ENCODE measurements at places on chromosomes 3 and 15.
A peak's percentile ranks its signal among the peaks of the same experiment; 100 is the strongest.

DNA sequence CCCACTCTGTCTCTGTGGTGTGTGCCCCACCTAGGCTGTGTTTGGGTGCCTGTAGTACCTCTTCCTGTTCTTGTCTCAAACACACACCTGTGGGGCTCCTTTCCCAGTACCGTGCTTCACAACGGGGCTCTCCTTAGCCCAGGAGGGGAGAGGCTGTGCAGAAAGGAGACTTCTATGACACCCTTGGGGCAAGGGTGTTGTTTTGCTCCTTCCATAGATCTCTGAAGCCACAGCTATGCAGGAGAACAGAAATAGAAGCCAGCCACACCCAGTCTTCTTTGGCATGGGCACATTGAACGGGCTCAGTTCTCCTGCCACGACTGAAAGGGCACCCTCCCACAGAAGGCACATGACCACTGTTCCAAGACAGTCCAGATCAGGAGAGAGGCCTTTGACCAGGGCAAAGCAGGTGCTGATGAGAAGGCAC is 74.3 kb downstream of the LIPC start:
- DNase-seq = no peak

GRCh38 chr15:80982839-80983238 is 6.8 kb downstream of the MESD start:
- no peak for DNase-seq

DNA sequence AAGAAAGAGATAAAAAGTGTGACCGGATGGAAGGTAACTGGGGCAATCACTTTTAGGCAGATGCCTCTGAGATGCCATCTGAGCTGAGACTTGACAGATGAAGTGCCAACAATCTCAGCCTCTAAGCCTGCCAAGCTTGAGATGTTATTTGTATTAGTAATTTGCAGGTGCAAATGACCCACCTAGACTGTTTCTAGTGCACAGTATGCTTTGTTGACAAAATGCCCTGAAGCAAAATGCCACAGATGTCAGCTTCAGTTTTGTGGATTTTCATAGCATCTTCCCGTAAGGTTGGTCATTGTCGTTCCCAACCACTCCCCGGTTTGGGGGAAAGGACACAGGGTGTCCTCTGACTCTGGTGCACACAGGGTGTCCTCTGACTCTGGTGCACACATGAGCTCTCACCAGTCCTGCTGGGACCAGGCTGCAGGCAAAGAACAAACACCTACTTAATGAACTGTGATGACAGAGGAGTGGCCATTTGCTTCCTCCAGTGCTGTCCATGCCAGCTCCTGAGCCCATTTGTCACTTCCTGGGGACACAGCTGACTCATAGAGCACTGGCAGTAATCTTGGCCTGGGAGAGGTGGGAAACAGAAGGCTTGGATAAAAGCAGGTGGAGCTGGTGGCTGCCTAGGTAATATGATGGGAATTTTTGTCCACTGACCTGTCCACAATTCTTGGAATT is 16.7 kb upstream of the PPP1R2 start:
- DNase-seq = peak; percentile 85

DNA sequence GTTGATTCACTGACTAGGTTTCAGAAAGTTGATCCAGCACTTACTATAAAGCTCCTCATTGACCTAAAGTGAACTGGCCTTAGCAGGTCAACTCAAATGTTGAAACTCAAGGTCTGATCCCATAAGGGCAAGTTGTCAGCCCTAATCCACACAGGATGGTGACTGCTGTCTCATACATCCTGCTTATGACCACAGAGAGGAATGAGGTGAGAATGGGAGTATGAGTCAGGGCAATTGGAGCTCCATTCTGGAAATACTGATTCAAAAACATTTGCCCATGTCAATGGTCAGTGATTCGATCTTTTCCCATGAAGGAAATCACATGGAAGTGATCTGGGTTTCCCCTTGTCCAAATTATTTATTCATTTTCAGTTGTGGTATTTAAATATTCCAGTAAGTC is 78.7 kb downstream of the ZNF385D start:
- peak; percentile 97 for DNase-seq

- peak; percentile 23 for DNase-seq
Measured at GRCh38 chr15:88563638-88564037, 17.2 kb upstream of the DET1 start.

DNA sequence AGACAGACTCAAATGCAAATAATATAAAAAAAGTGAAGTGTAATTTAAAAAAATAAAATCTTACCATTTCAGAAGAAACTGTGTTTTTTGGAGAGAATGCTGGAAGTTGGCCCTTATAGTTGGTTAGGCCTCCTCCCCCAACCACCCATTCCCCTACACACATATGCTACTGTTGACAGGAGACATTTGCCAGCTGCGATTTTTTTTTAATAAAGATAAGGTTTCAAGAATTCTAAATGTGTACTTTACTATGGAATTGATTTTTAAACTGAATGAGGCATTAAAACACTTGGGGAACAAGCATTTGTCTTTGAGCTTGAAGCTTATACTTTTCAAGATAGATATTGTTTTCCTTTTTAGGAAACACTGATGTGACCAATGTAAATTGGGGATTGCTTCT is 4.4 kb upstream of the SSR3 start:
- no peak for DNase-seq

DNA sequence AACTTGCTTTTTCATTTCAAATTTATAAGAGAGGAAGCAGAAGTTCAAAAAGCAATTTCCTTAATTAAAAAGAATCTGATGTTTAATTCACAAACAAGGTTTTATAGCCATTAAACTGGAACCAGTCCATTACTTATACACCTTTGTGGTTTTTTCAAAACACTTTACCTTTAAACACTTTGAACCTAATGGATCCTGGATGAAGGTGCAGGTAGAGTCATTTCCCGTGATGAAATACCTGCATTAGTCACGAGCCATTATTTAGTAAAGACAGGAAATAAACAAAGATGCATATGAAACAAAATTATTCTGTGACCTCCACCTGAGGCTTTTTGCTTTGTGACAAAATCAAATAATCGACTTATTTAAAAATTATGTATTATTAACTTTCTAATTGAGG is 341.7 kb upstream of the UBE2E2 start:
- peak; percentile 37 for DNase-seq

GRCh38 chr15:58410353-58410752 is 21.4 kb upstream of the LIPC start:
- peak; percentile 67 for DNase-seq

DNA sequence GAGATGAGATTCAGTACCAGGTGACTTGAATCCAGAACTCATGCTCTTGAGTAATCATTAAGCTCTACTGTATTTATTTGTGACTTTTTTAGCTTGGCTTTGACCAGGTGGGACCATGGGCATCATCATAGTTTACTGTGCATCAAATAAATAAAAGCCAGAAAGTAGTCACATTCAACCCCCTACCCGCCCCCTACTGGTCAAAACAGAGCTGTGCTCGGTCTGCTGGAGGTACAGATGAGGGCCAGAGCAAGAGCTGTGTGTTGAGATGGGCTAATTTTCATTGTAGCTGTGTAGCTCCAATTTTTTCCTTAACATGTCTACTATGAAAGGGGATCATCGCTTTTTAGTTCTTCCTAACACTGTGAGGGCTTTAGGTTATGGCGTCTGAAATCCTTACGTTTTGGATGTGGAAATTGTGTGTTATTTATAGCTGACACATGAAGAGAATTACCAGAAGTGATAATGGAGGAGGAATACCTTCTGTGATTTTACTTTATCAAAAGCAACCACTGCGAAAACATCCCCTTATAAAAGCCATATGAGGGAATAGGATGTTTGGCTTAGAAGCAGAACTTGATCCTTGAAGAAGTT is 375.1 kb downstream of the PTPRG start:
- DNase-seq = no peak

DNA sequence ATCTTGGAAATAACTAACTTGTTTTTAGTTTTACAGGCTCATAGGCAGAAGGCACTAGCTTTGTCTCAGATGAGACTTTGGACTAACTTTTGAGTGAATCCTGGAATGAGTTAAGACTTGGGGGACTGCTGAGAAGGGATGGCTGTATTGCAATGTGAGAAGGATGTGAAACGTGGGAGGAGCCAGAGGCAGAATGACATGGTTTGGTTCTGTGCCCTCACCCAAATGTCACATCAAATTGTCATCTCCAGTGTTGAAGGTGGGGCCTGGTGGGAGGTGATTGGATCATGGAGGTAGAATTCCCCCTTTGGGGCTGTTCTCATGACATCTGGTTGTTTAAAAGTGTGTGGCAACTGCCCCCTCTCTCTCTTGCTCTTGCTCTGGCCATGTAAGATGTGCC is 28.8 kb upstream of the CCDC50 start:
- no peak for DNase-seq

DNA sequence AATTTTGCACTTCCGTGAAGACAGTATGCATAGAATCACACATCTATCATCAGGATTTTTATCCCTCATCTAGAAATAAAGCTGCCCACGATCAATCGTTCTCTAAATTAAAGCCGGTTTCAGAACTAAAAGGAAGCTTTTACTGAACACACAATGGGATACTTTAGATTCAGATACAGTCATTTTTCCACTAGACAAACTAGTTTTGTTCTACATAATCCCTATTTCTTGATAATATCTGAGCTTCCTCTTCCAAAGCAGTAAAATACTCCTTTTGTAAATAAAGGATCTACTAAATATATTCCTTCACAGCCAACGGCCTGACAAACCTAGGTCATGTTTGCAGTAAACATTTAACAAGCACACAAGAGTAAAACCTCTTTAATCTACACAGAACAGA is 2.0 kb upstream of the GANC start:
- DNase-seq = no peak

DNA sequence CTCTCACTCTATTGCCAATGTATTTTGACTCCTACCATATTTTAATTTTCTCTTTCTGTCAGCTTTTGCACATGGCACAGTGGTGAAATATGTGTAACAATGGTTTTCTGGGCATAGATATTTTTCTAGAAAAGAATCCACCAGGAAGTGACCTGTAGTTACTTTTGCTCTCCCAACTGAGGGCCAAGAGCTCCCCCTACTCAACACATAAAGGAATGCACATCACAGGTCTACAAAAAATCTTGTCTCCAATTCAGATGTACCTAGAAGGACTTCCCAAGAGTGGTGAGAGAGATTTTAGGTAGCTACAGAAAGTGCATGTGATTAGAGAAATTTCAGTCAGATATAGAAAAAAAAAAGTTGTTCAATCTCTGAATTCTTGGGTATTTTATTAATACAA is 15.6 kb downstream of the CPA3 start:
- DNase-seq = peak; percentile 31

DNA sequence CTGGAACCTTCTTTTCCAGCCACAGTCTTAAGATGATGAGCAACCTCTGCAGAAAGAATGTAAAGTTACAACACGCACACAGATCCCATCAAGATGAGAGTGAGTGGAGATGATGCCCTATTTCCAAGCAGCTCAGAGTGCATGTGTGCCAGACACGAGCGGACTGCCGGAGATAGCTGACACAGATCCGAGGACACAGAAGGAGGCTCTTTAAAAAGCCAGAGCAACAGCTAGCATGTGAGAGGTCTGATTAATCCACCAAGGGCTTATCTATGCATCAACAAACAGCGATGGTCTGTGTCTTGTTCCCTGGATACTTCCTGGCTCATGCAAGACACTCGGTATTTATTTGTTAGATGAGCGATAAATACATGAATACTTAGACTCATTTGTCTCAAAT is 128.6 kb upstream of the DLG1 start:
- no peak for DNase-seq

DNA sequence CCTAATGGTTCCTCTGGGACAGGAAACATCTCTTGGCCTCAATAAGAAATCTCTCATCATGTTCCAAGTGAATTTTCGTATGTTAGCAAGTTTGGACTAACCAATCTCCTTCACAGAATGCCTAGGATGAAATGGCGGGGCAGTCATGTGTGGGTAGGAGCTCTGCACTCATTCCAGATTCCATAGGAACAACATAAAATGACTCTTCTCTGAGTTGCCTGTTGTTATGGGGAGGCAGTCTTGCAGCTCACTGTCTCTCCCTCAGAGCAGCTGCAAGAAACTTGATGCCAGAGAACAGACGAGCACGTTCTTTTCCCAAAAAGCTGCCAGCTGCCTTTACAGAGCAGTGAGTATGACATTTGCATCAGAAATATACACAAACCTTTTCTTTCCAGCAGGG is 34.1 kb downstream of the SPATA12 start:
- DNase-seq = no peak

- DNase-seq = no peak
Measured at GRCh38 chr3:46985588-46985987, 6.1 kb downstream of the NBEAL2 start.

DNA sequence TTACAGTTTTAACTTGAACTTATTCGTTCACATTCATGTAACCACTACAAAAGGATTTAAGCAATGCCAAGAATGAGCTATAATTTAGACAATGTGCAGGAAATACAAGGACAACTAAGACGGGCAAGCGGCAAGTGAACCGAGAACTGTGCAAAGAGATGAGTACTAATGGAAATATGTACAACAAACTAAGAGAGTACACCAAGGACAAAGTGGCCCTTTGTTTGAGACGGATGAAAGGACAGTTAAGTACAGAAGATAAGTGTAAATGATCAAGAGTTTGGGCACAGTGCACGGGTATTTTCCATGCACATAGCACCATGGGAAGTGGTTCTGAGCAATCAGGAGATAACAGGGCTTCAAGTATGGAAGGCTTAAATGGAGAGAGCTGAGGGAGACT is 281.7 kb downstream of the ROBO2 start:
- peak; percentile 65 for DNase-seq

GRCh38 chr15:99732124-99732750 is 1.0 kb downstream of the LYSMD4 start:
- DNase-seq = peak; percentile 24

GRCh38 chr3:52593103-52593502 is 56.7 kb downstream of the UQCC5 start:
- no peak for DNase-seq

GRCh38 chr3:105686278-105686897 is 182.4 kb downstream of the CBLB start:
- peak; percentile 31 for DNase-seq

GRCh38 chr3:58628823-58629562 is 37.6 kb downstream of the FAM3D start:
- peak; percentile 79 for DNase-seq

GRCh38 chr15:48796521-48796920 is 14.3 kb downstream of the CEP152 start:
- DNase-seq = no peak

- peak; percentile 33 for DNase-seq
Measured at GRCh38 chr3:53837331-53837730, 8.9 kb downstream of the CHDH start.

GRCh38 chr15:58486062-58486461 is 54.3 kb downstream of the LIPC start:
- DNase-seq = no peak

- peak; percentile 91 for DNase-seq
Measured at GRCh38 chr3:52099001-52099401, 42.6 kb upstream of the DUSP7 start.

- peak; percentile 44 for DNase-seq
Measured at GRCh38 chr3:24709956-24710355, 215.3 kb upstream of the THRB start.

DNA sequence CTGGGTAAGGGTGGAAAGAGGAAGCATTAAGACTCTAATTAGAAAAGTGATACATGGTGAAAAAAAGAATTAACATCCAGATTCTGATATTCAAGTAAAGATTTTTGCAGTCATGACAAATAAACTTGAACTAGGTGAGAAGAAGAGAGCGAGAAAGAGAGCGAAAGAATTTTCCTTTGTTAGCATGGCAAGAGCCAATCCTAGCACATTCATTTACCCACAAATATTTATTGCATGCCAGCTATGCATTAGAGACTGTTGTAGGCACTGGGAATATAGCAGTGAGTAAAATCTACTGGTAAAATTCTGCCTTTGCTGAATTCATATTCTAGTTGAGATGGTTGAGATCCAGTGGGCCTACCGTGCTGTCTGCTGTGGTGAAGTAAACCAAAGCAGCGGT is 177.9 kb upstream of the DPH6 start:
- DNase-seq = no peak

GRCh38 chr3:129389572-129389937 is 38.9 kb downstream of the EFCAB12 start:
- DNase-seq = no peak

Data from kidney tubule cell (primary cell).